ENCODE measurements at places on chromosomes 7 and 10. TPM values are rescaled to one million over a fixed set of nuclear protein-coding genes. Genes with fewer than 3 reads are reported as not detected.

DNA sequence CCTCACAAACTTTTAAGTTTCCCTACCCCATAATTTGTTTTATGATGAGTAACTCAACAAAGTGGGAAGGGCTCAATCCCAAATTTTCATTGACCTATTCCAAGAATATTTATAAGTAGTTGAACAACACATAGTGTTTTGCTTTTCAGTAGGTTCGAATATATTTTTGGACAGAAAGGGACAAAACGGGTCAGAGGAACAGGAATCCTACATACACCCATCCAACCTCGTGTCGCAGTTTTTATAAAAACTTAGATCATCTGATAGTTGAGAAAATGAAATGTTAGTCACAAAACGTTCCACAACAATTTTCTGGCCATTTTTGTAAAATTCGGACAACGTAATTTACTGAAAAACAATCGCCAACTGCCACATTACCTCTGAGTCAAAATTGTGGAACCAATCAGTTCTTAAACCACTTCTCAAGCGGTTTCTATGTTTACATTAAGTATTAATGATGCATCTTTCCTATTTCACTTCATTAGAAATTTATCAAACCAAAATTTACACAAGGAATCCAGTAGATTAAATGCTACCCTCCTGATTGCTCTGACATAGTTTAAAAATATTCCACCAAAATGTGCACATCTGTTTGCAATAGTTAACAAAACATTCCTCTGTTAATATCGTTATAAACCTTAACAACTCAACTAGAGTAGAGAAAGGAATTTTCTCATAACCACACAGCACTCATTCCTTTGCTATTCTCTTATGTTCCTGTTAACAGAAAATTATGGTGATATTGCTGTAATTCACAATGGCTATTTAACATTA, 6.3 kb downstream of the WNT16 start:
- H3K4me3 ChIP-seq = no peak overlapping the region
- no peak overlapping the region for H3K27ac ChIP-seq
- peaks cover 7% of the 10 kb centered on the region for H3K4me1 ChIP-seq
- DNase-seq = no peak
- H3K36me3 ChIP-seq = no peaks in the 10 kb centered on the region

DNA sequence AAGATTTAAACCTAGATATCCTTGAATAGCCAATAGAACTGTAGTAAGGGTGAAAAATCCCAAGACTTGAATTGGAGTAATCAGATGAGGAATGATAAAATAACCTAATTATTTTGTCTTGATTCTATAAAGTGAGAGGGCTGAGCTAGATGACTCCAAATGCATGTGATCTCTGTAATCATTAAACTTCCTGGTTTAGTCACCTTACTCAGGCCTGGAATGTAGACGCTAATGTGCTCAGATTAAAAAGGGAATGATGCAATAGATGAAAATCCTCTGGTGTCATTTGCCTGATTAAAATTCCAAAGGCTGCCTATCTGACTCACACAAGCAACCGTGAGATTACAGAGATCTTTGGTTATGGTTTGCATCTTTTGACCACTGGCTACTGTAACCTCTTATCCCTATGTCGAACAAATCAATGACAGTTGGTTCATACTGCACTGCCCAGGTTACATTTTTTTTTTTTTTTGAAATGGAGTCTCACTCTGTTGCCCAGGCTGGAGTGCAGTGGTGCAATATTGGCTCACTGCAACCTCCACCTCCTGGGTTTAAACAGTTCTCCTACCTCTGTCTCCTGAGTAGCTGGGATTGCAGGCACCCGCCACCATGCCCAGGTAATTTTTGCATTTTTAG, 2.9 kb upstream of the HKDC1 start:
- no peak overlapping the region for H3K4me3 ChIP-seq
- no peaks in the 10 kb centered on the region for H3K27me3 ChIP-seq
- peaks cover 7% of the 10 kb centered on the region for H3K4me1 ChIP-seq

GRCh38 chr7:142496545-142496991, 238.7 kb upstream of the PRSS58 start:
- no peak overlapping the region for H3K27ac ChIP-seq
- DNase-seq = no peak
- H3K4me1 ChIP-seq = peaks cover 21% of the 10 kb centered on the region
- no peak overlapping the region for H3K4me3 ChIP-seq

- peaks cover 20% of the 10 kb centered on the region for H3K4me1 ChIP-seq
- no peaks in the 10 kb centered on the region for H3K27me3 ChIP-seq
- no peak overlapping the region for H3K4me3 ChIP-seq
- no peak overlapping the region for H3K27ac ChIP-seq
- no peaks in the 10 kb centered on the region for H3K36me3 ChIP-seq
- no peak for DNase-seq
These were observed 57.3 kb downstream of the SLC39A12 start for GRCh38 chr10:18008986-18009385.

- no peak overlapping the region for H3K4me3 ChIP-seq
- H3K27ac ChIP-seq = no peak overlapping the region
- H3K4me1 ChIP-seq = peaks cover 4% of the 10 kb centered on the region
- no peaks in the 10 kb centered on the region for H3K36me3 ChIP-seq
- no peaks in the 10 kb centered on the region for H3K27me3 ChIP-seq
These were observed 506.0 kb downstream of the AUTS2 start for GRCh38 chr7:70104243-70104642.

DNA sequence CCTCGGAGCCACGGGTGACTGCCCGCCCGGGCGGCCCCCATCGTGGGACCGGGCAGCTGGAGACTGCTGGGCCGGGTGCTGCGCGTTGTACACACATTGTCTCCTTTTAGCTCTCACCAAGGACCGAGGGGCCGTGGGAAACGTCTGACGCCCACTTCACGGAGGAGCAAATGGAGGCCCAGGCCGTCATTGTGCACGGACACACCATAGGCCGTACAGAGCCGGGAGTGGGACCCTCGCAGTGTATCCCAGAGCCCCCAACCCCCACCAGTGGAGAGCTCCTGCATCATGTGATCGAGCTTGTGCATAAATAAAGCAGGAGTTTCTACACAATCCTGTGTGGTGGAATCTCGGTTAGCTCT, 722 bp downstream of the DENND10 start:
- peaks cover 14% of the 10 kb centered on the region for H3K36me3 ChIP-seq
- H3K4me1 ChIP-seq = peaks cover 11% of the 10 kb centered on the region
- no peaks in the 10 kb centered on the region for H3K27me3 ChIP-seq

DNA sequence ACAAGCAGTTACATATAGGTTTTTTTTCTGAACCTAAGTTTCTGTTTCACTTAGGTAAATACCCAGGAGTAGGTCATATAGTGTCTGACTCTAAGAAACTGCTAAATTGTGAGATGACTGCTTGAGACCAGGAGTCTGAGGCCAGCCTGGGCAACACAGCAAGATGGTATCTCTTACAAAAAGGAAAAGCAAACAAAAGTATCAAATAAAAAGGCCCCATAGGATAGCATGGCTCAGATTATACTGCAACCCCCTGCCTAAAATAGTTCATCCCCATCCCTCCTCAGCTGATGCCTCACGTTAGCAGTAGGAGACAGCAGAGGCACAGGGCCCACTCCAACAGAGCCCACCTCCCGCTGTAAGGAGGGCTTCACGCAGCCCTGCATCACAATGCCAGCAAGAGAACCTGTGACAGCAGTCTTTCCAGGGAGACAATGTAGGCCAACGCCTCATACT, 90.3 kb downstream of the SRPK2 start:
- no peaks in the 10 kb centered on the region for H3K27me3 ChIP-seq
- no peak overlapping the region for H3K27ac ChIP-seq
- no peak overlapping the region for H3K4me3 ChIP-seq
- no peaks in the 10 kb centered on the region for H3K36me3 ChIP-seq
- no peak for DNase-seq

TMEM236 gene
- total RNA-seq = under 0.01 TPM

DNA sequence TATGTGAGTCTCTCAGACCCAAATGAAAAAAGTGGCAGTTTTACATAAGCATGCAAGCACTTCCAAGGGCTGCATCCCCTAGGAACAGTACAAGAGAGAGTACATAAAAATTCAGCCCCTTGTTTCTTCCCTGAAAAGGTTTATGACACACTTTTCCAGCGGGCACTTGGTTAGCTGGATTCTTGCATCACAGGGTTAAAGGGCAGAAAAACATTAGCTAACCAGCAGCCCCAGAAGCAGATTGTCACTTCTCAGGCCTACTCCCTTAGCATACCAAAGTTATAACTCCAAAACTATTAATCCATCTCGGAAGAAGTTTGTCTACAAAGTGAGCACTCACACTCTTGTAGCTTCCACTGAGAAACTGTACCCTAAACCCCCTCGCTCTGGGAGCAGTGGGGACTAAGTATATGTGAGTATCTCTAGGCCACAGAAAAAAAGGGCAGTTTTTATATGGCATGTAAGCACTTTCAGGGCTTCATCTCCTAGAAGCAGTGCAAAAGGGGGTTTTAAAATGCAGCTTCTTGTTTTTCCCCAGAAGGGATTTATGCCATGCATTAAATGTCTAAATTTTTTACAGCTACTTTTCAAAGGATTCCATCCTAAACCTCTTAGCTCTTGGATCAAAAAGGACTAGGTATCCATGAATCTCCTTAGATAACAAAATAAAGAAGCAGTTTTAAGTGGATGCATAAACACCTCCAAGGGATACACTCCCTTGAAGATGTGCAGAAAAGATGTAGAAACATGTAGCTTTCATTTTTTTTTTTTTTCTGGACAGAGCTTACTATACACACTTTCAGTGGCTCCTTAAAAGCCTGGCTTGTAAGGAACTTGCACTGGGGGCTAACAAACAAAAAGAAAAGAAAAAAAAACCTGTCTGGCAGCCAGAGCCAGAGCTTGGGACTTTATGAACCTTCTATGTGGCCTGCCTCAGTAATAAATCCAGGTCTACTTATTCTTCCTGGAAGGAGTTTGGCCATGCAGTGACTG, 956.7 kb downstream of the CCSER2 start:
- no peaks in the 10 kb centered on the region for H3K4me1 ChIP-seq
- H3K36me3 ChIP-seq = no peaks in the 10 kb centered on the region
- H3K27me3 ChIP-seq = no peaks in the 10 kb centered on the region
- DNase-seq = no peak
- H3K27ac ChIP-seq = no peak overlapping the region
- H3K4me3 ChIP-seq = no peak overlapping the region

PILRB gene
- 14.8 TPM for total RNA-seq

C10orf143 gene
- total RNA-seq = 2.5 TPM

DNA sequence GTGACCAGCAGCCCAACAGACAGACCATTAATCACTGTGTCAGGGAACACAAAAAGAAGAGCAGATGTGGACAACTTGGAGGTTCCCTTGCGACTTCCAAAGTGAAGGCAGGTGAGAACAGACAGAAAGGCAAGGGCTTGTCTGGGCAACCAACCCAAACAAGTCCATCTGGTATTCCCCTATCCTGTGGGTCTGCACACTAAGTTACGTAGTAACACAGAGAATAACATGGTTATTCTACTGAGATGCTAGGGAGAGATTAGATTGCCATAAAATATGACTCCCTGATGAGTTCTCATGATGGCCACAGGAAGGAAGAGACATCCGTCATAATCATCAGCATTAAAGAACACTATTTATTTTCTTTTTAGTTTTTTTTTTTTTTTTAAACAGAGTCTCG, 252.2 kb downstream of the CALN1 start:
- H3K4me1 ChIP-seq = no peaks in the 10 kb centered on the region
- DNase-seq = no peak
- H3K4me3 ChIP-seq = no peak overlapping the region
- H3K27ac ChIP-seq = no peak overlapping the region
- no peaks in the 10 kb centered on the region for H3K36me3 ChIP-seq

- H3K27ac ChIP-seq = no peak overlapping the region
- no peaks in the 10 kb centered on the region for H3K4me1 ChIP-seq
- H3K4me3 ChIP-seq = no peak overlapping the region
- H3K36me3 ChIP-seq = no peaks in the 10 kb centered on the region
These were observed 55.5 kb upstream of the ATP6V0A4 start for GRCh38 chr7:138853448-138853847.

Measured in osteoblast (primary cell).